Cerebellar nuclear complex (tissue), 1 donor: ENCODE measurements at places on chromosomes 6 and 20.

DNA sequence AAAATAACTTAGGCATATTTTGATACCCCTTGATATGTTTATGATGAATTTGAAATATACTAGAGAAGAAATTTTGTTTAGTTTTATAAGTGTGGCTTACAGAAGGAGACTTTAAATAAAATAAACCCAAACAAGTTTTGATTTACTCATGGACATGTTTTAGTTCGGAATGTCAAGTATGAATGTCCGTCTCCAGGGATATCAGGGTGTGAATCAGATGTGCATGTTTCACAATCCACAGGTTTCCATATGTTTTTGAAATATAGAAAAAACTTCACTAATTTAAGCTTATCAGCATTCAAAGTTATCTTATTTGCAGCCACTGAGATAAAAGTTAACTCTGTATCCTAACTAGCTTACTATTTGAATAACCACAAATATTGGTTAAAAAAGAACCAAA, 51.5 kb downstream of the PLCB1 start:
- no peak for DNase-seq

DNA sequence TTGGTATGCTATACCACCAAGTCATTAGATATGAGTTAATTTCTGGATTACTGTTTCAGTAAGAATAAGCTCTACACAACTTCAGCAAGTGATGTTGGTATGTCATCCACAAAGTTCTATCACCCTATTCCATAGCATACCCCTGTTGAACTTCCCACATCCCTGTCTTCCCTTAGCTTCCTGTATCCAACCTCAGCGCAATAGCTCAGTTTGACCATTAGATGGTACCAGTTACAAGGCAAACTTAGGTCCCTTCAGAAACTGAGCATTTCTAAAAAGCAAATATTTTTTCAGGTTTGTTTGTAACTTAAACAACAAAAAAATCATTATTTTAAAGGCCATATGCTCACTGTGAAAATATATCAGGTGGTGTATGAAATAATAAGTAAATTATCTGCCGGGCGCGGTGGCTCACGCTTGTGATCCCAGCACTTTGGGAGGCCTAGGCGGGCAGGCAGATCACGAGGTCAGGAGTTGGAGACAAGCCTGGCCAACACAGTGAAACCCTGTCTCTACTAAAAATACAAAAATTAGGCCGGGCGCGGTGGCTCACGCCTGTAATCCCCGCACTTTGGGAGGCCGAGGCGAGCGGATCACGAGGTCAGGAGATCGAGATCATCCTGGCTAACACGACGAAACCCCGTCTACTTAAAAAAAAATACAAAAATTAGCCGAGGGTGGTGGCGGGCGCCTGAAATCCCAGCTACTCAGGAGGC, 8.8 kb upstream of the MOG start:
- DNase-seq = no peak

GRCh38 chr6:126672649-126673048, 332.7 kb downstream of the CENPW start:
- no peak for DNase-seq

GRCh38 chr6:128461501-128461900, 58.9 kb downstream of the PTPRK start:
- DNase-seq = no peak

DNA sequence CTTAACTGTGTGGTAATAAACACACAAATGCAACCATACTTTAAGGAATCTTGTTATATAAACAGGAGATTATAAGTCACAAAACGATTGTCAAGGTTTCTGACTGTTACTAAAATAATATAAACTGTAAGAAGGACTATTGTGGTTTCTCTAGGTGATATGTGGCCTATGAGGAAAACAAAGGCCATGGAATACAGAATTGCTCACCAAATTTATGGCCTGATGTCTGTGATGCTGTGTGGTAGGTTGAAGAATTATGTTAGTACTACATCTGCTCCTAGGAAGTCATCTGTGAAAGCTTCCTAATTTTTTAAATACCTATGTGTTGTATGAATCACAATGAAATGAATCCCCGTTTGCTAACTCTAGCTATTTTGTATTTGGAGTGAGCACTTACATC, 875.4 kb upstream of the MAP3K7 start:
- DNase-seq = no peak
